HepG2 (cell line): ENCODE measurements at places on chromosomes 3 and 15. TPM values are rescaled to one million over a fixed set of nuclear protein-coding genes. Genes with fewer than 3 reads are reported as not detected.

- H3K4me1 ChIP-seq, result no peaks in the 10 kb centered on the region
- no peaks in the 10 kb centered on the region for H3K27me3 ChIP-seq
- H3K27ac ChIP-seq, result no peak overlapping the region
- no peak for DNase-seq
- H3K36me3 ChIP-seq, result peaks cover 19% of the 10 kb centered on the region
- H3K4me3 ChIP-seq, result no peak overlapping the region
These were observed 16.9 kb downstream of the THBS1 start for GRCh38 chr15:39597751-39598185.

GRCh38 chr15:98551936-98552562 is 96.3 kb upstream of the IGF1R start:
- no peaks in the 10 kb centered on the region for H3K36me3 ChIP-seq
- no peak for DNase-seq
- H3K27me3 ChIP-seq, result peaks cover 2% of the 10 kb centered on the region
- no peaks in the 10 kb centered on the region for H3K4me1 ChIP-seq
- H3K4me3 ChIP-seq, result no peak overlapping the region

- H3K27me3 ChIP-seq, result no peaks in the 10 kb centered on the region
- no peak for DNase-seq
- no peaks in the 10 kb centered on the region for H3K36me3 ChIP-seq
- no peaks in the 10 kb centered on the region for H3K4me1 ChIP-seq
- H3K27ac ChIP-seq, result no peak overlapping the region
These were observed 563.1 kb downstream of the GRM7 start for GRCh38 chr3:7423995-7424394.

The TTLL13 gene
- 0.29 TPM in 1 of 2 replicates, not detected in the other for total RNA-seq

The POPDC2 gene
- 0.18 TPM in 1 of 2 replicates, not detected in the other for total RNA-seq

The CSTA gene
- total RNA-seq, result 11.0 and 13.9 TPM in 2 replicates
